Mammary epithelial cell (primary cell): ENCODE measurements at places on chromosomes 1 and 21. TPM values are rescaled to one million over a fixed set of nuclear protein-coding genes. Genes with fewer than 3 reads are reported as not detected.
A peak's percentile ranks its signal among the peaks of the same experiment; 100 is the strongest.

GRCh38 chr1:22259551-22260282 is 116.8 kb upstream of the WNT4 start:
- no peak for DNase-seq

- DNase-seq: peak; percentile 53
These were observed 36.7 kb downstream of the ADAM30 start for GRCh38 chr1:119859647-119860046.

DNA sequence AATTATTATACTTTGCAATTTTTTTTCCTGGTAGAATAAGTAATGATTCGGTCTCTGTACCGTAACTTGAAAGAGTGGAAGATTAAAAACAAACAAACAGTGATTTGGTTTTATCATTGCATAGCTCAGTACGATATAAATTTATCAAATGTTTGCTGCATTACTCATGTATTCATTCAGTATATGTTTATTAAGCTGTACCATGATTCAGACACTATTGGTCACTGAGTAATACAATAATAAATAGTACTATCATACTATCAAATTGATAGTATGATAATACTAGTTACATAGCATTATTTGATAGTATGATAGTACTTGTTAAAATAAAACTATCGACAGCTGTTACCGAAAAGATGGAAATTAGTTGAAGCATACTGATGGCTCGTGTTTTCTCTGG is 12.1 kb downstream of the CENPF start:
- DNase-seq: no peak

- no peak for DNase-seq
These were observed 147.9 kb downstream of the LRRC40 start for GRCh38 chr1:70057500-70057899.

PRAMEF5 gene
- not detected for polyA plus RNA-seq

SYT11 gene
- 0.11 TPM for polyA plus RNA-seq

FAM78B gene
- 0.25 TPM for polyA plus RNA-seq

DNA sequence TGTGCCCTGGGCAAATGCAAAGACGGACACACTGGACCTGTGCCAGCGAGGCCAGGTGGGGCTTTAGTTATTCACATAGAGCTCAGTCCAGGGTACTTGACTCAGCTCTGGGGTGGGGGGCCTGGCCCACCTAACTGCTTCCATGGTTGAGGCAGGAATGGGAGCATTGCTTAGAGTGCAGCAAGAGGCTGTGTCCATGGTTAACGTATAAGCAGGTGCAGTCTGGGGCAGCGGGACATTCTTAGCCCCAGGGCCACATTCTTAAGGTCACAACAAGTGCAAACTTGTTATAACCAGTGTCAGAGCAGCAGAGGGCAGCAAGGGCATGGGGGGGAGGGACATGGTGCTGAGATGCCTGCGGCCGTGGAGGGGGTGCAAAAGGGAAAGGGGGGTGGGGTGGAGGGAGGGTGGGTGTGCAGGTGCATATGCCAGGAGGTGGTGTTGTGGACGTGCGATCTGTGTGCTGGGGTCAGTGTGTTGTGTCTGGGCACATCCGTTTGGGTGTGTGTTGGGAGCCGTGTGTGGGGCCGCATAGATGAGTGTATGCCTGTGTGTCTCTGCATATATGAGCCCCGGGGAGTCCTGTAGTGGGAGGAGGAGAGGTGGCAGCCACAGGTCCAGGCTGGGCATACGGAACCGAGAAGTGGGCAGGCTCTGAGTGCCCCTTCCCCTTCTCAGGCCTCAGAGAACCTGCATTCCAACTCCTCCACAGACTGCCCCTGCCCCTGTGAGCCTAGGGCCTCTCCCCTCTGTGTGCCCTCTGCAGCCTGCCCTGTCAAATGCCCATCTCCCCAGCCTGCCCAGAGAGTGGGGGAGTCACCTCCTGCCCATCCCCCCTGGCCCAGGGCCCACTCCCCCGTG is 8.4 kb downstream of the KCNJ10 start:
- peak; percentile 48 for DNase-seq

- DNase-seq: no peak
These were observed 8.2 kb downstream of the SYTL1 start for GRCh38 chr1:27349784-27350662.

DNA sequence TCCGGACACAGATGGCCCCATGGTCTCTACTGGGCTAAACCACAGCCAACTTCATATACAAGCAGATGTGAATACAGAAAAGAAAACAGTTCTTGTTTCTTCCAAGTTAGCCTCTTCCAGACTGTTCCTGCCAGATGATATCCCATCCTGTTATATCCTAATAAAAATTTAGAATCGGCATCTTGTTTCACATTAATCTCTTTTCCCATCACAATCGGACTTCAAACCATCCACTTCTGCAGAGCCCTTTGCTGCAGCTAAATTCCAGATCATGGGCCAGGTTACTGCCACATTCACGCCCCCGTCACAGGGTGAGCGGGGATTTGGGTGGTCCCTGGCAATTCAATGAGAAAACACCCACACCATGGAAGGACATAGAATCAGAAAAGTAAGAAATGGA is 57.2 kb downstream of the NPHP4 start:
- no peak for DNase-seq

DNA sequence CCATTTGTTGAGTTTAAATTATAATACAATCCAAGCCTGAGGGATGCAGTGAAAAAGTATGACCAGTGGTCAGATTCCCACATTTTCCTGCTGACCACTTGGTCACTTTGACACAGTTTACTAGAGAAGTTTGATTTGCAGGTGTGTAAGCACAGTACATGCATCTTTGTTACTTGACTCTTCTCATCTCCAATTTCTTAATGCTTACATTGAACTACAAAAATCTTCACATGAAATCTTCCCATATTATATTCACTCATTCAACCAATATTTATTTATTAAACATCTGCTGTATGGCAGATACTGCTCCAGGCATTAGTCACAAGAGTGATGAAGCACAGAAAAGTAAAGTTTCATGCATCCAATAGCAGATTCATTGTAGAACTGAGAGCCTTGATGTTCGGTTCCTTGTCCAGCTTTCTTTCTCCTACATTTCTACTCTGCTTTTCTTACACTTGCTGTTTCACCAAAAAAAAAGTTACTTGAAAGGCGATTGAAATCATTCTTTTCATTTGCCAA is 211.7 kb downstream of the NFIA start:
- DNase-seq: peak; percentile 67

SLC6A17 gene
- 0.09 TPM for polyA plus RNA-seq

DNA sequence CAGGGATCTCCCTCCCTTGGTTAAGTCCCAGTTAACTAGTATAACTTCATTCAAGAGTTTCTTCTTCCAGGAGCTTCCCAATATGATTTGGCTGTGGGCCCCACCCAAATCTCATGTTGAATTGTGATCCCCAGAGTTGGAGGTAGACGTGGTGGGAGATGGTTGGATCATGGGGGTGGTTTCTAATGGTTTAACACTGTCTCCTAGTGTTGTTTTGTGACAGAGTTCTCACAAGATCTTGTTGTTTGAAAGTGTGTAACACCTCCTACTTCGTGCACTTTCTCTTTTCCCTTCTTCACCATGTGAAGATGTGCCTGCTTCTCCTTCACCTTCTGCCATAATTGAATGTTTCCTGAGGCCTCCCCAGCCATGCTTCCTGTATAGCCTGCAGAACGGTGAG is 251.8 kb upstream of the FGGY start:
- no peak for DNase-seq

DNA sequence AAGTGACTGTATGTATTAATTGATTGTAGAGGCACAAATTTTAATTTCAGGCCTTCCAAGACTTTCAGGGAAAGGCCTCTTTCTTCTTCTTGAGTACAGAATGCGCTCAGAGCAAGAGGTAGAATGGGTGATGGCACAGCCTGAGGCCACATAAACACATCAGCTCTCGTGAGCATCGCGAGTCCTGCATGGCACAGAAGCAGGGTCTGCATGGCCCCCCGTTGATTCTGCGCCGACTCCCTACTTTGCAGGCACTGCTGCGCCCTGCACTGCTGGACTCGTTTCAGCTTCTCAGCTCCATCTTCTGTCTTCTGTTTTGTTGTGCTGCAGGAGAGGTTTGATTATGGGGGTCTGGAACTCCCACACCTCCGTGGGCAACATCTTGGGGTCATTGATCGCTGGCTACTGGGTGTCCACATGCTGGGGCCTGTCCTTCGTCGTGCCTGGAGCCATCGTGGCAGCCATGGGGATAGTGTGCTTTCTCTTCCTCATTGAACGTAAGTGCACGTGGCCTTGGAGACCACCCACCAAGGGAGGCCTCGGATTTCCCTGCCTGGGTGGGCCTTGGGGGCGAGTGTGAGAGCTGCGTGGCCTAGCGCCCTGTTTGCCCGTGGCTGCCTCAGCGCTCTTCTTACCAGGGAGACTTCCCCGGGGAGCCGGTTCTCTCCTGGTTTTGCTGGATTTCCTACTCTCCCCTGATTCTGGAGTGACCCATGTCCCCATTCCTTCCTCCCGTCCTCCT is 29.6 kb downstream of the SLC37A1 start:
- DNase-seq: no peak

GRCh38 chr1:38285807-38286530 is 239.4 kb upstream of the POU3F1 start:
- DNase-seq: no peak

DNA sequence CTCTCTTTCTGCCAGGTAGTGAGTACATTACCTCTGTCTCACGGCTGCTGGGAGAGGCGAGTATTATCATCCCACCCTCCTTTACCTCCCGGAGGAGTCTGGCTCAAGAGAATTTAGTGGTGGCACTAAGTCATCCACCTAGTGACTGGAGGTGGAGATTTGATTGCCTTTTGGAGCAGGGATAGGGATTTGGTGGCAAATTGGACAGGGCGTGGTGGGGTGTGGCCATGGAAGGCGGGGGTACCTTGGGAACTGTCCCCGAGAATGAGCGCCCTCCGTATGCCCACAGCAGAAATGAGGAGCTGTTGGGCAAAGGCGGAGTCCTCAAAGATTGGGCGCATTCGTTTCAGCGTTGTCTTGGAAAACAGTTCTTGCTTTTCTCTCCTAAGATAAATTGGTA is 32.1 kb upstream of the HMGN1 start:
- DNase-seq: no peak

DNA sequence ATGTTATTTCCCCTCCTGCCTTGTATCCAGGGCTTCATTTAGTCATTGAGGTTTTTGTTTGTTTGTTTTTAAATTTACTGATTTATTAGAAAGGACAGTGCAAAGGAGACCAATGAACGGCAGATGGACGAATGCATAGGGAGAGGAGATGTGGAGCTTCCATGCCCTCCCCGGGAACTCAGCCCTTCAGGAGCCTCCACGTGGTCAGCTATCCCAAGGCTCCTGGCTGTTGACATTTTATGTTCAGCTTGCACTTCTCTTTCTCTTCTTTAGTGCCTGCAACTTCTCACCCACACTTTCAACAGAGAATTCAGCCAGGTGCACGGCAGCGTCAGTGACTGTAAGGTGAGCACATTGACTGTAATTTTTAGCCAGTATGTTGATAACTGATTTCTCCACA is 30.7 kb upstream of the PGD start:
- DNase-seq: no peak

OR14A16 gene
- polyA plus RNA-seq: not detected

NBL1 gene
- 108 TPM for polyA plus RNA-seq

GRCh38 chr1:25050165-25050564 is 120.1 kb upstream of the RUNX3 start:
- no peak for DNase-seq

NPR1 gene
- 0.05 TPM for polyA plus RNA-seq

DNA sequence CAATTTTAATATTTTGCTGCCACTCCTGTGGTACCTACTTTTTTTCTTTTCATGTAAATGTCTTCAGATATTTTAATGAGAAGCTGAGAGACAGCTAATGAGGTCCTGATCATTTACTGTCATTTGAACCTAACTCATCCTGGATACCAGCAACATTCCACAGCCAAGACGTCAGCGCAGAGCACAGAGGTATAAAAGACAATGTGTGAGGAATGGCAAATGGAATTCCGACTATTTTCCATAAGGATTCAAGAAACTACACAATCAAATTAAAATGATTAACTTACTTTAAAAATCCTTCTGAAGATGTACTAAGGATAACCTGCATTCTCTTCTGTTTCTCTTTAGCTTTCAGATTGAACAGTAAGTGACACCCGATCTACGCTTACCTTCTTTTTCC is 38.8 kb downstream of the HEATR1 start:
- no peak for DNase-seq

- DNase-seq: no peak
These were observed 54.0 kb upstream of the ACTL8 start for GRCh38 chr1:17700945-17701810.

TRIM58 gene
- not detected for polyA plus RNA-seq

DNA sequence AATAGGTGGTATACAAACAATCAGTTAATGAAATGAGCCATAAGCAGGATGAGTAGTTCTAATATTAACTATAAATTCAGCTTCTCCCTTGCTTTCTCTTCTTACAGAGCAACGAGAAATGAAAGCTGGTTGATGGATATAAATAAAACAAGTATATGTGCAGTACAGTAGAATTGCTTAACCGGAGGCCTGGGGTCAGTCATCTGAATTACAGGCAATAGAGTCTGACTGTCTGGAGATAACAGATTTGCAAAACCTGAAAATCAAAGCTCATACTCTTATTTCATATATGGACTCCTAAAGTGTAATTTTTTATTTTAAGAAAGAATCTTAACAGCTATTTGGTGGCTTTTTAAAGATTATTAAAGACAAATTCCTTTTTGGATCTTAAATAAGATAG is 43.1 kb upstream of the SGIP1 start:
- DNase-seq: no peak

FCER1G gene
- polyA plus RNA-seq: 0.17 TPM
